ENCODE measurements at places on chromosomes 2 and 18.

DNA sequence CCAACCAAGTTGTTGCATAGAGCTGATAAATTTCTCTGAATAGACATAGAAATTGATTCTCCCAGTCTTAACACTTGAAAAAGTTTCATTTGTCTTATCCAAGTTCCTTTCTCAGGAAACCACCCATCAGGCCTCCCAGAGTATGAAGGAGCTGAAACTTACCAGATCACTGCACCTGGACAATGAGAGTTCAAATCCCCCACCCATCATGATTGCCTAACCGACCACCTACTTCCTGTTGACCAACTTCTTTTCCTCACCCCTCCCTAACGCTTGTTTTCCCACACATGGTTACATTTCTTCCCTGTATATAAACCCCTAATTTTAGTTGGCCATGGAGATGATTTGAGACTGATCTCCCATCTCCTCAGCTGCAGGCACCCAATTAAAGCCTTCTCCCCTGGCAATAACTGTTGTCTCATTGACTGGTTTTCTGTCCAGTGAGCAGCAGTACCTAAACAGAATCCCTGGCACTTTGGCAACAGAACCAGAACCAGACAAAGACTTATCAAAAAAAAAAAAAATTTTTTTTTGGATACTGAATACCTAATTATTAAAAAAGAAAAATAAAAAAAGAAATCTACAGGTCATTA lies 103.0 kb downstream of the SPIRE1 start:
- no peak for DNase-seq

GRCh38 chr2:172965433-172966212 lies 110.0 kb upstream of the MAP3K20 start:
- no peak for DNase-seq

DNA sequence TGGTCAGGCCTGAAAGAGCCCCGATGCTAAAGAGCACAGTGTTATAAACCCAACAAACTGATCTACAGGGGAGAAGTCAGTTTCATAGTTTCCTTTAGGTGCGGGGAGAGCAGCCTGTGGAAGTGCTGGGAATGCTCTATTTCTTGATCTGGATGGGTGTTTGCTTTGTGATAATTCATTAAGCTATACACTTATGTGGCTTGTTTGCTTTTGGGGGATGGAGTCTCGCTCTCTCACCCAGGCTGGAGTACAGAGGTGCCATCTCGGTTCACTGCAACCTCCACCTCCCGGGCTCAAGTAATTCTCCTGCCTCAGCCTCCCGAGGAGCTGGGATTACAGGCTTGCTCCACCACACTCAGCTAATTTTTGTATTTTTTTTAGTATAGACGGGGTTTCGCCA lies 30.1 kb upstream of the CEP68 start:
- no peak for DNase-seq

DNA sequence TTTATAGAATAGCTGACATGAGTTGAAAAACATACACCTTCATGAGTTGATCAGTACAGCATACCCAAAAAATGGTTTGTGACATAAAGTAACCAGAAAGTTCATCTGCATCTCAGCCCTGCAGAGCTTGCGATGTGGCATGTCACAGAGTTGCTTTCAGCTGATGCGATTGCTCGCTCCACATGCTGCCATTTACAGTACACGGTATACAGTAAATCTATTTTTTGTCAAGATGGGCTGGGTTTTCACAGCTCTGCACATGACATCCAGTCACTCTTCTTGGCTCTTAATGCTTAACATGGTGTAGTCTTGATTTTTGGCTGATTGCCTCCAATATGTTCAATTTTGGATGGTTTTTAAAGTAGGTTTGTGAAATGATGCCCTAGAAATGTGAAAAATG lies 811.9 kb downstream of the SATB2 start:
- DNase-seq: no peak

GRCh38 chr2:12555012-12555645 lies 161.6 kb upstream of the TRIB2 start:
- no peak for DNase-seq

DNA sequence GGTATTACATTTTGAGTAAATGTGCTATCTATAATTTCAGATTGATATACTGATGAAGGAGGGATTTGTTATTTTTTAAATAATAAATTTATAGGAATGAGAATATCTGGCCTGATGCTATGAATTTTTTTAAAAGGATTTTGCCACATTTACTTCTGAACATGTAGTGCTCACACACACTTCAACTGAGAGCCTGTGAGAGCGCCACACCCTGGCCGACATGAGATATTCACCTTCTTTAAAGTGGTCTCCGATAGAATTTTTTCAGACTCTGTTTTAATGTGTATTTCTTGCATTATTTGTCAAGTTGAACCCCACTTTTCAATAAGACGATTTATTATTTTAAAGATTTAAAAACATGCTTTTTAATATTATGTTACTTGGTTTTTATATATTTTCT lies 813.3 kb downstream of the DCC start:
- no peak for DNase-seq

GRCh38 chr2:150715501-150715900 lies 228.0 kb upstream of the RND3 start:
- no peak for DNase-seq

DNA sequence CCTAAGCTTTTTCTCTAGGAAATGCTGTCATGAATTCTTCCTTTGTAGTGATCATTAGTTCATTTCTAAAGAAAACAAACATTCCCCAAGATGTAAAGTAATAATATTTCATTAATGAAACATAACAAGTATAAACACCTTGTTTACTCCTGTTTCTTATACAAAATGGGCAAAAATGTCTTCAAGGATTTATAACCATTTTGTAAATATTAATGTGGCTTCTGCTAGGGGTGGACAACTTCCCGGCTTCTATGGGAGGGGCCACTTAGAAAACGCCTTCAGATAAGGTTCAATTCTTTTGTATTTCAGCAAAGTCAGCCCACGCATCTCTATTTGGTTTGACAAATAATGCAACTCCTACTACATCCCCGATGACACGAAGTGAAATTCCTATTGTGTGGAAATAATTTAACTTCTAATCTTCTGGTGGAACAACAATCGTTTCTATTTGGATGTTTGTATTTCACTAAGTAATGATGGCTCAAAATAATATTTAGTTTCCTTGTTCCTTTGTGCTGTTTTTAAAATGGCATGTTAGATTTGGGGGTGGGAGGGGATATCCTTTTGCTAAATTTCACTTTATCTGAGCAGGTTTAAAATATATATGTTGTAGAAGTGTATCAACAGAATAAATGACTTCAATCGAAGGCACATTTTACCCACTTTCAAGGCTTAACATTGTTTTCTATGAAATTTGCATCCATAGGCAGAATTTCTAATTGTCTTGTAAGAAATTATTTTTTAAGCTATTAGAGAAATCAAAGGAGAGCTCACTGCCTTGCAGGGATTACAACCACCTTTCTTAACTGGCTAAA lies 14.7 kb upstream of the HOXD1 start:
- no peak for DNase-seq

DNA sequence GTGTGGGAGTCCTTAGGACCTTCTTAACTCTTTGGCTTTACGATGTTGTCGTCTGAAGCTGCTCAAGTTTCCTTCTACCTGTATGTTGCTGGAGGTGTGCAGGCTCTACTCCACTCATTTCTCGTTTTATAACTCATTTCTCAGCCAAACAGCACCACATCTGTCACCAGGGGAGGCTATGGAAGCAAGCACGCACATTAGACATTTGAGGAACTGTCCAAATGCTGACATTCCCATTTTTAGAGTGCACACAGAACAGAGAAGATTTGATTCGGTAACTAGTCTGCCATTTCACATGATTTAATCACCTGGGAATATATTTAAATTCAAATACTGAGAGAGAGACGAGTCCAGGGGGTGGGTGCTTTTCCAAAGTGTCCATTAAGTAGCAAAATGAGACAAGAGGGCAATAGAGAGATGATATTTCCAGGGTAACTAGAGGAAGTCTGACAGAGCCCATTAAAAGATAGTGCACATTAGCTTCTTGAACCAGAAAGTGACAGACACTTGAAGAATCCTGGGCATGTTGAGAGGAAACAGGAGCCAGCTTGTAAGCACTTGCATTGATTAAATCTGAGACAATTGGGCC lies 793.3 kb downstream of the TDRD15 start:
- no peak for DNase-seq

- no peak for DNase-seq
These were observed 28.7 kb upstream of the ZEB2 start for GRCh38 chr2:144548532-144549191.

DNA sequence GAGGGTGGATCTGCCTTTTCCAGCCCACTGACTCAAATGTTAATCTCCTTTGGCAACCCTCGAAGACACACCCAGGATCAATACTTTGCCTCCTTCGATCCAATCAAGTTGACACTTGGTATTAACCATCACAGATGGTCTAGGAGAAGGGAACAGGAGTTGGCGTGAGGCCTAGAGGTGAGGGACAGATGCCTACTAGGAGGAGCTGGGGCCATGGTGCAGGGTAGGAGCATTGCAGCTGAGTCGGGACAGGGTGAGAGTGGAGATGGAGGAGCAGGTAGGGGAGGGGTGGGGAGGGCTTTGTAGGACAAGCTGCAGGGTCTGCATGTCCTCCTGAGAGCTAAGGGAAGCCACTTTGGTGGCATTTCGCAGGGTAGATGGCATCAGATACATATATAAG lies 140.0 kb downstream of the VAPA start:
- DNase-seq: no peak

GRCh38 chr2:197993363-197993762 lies 189.0 kb downstream of the PLCL1 start:
- DNase-seq: no peak

DNA sequence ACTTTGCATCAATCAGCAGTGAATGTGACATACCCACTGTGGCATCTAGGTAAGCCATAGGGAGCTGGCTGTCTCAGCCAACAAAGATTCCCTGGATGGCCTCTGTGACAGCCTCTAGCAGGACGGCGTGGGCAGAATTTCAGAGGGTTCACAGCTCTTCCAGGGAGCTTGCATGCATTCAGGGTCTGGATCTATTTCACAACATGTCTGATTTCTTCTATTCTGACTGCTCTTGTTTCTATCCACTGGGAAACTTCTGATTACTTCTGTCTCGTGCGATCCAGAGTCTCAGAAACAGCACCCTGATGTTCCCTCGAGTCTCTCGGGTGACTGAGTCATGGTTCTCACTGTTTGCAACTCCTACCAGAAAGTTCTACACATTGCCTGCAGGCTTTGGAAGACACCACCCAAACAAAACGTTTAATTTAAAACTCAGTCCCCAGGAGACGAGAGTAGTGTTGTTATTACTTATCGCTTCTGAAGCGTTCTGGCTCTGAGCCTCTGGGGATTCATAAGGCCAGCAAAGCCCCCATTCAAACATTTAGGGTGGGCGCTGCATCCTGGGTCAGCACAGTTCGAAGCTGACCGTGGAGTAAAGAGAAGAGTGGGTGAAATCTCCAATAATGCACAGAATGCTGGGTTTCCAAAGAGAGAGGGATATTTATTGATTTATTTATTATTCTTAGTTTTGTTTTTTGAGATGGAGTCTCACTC lies 41.9 kb upstream of the ODC1 start:
- DNase-seq: no peak

Measured in NCI-H187 (cell line).